ENCODE measurements at places on chromosomes 3 and 15.
A peak's percentile ranks its signal among the peaks of the same experiment; 100 is the strongest.

DNA sequence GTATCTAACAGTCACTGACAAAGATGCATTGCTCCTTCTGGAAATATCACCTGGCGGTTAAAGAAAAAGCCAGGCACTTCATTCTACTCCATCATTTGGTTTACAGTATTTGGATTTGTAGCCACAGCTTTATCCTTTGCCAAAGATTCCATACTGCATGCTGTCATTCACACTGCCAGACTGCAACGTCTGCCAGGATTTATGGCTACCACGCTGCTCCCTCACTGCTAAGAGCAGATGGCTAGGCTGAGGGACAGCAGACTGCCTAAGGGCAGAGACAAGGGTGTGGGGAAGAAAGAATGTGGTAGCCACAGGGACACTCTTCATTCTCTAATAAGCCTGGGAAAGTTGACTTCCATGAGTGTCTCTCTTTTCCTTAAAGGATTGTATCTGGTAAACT is 1047.0 kb downstream of the TUSC7 start:
- no peak for DNase-seq

DNA sequence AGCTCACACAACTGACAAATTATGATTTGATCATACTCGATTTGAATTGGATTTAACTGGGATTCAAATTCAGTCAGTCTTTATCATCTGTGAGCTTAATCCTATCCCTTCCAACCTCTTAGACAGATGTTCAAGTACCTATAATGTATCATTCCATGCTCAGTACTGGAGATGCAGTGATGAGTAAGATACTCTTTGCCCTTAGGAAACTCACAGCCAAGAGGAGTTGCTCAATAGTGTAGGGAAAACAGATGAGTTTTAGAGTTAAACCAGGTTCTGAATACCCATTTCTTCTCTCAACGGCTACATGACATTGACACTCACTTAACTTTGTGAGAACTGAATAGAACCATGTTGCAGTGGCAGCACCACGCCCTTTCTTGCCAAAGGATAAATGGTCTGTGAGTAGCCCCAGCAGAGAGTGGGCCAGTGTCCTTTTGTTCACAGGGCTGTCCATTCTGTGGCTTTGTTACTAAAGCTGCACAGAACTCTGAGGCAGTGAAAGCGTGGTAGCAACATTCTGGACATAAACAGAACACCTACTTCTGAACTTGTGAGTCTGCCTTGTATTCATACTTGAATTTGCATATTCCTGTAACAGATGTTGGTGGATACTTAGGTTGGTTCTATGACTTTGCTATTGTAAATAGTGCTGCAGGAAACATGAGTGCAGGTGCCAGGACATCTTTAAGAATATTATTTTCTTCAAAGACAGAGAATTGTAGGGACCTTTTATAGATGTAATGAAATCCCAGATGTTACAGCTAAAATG is 91.6 kb downstream of the RASA2 start:
- no peak for DNase-seq

- no peak for DNase-seq
Measured at GRCh38 chr3:123283657-123284398, 82.1 kb downstream of the SEC22A start.

GRCh38 chr3:87173776-87174175 is 53.3 kb upstream of the CHMP2B start:
- DNase-seq: no peak

GRCh38 chr3:54188176-54188791 is 65.9 kb downstream of the CACNA2D3 start:
- no peak for DNase-seq

GRCh38 chr15:59276225-59277178 is 69.9 kb downstream of the LDHAL6B start:
- DNase-seq: no peak

DNA sequence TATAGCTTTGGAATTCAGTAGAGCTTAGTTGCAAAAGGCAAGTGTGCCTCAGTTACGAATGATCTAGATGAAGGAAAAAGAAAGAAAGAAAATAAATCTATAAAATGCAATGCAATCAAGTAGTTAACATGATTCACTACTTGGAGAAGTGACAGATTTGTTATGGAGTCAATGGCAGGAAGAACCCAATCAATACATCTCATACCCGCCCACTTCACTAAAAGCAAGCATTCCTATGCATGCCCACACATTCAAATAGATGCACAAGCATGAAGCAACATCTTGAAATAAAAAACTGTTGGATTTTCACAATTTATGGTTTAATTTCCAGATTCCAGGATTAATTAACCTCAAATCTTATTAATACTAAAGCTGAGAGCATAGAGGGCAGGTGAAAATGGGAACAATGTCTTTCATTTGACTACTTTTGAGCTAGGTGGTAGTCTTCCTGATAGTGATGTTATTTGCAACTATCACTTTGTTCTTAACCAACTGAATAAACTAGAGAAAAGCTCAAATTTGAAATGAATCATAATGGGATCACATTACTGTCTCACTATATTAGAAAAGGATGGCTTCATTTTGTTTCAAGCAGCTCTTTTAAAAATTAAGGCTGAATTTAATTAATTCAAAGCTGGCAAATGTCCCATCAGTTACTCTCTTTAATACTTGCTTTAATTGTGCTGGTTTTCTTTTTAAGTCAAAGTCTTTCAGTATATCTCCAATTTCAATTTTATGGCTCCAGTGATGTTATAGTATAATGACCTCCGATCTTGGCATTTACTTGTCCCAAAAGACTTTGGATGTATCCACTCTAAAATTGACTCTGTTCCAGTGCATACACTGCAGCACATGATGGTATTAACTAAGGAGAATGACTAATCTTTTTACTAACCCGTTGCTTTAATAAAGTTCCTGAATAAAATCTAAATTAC is 46.7 kb upstream of the CCDC50 start:
- DNase-seq: no peak

GRCh38 chr3:4724051-4724629 is 231.0 kb downstream of the ITPR1 start:
- no peak for DNase-seq

- DNase-seq: no peak
Measured at GRCh38 chr3:47010910-47011309, 31.4 kb downstream of the NBEAL2 start.

DNA sequence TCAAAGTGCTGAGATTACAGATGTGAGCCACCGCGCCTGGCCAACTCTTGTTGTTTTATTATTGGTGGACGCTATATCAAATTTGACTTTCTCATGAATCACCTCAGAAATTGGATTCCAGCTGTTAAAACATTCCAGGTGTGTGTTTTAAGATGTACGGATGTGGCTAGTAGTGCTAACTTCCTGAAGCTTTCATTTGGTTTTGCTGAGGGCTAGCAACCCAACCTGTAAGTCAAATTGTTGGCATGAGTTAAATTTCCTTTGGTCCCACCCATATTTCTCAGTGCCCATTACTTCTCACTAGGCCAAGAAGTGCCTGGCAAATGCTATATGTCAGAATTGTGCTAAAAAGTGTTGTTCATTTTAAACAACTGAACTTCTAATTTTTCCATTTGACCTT is 13.1 kb upstream of the KAT2B start:
- DNase-seq: no peak

- no peak for DNase-seq
Measured at GRCh38 chr3:161863775-161864174, 367.2 kb downstream of the OTOL1 start.

GRCh38 chr3:136473716-136474326 is 223.7 kb downstream of the PCCB start:
- DNase-seq: no peak

DNA sequence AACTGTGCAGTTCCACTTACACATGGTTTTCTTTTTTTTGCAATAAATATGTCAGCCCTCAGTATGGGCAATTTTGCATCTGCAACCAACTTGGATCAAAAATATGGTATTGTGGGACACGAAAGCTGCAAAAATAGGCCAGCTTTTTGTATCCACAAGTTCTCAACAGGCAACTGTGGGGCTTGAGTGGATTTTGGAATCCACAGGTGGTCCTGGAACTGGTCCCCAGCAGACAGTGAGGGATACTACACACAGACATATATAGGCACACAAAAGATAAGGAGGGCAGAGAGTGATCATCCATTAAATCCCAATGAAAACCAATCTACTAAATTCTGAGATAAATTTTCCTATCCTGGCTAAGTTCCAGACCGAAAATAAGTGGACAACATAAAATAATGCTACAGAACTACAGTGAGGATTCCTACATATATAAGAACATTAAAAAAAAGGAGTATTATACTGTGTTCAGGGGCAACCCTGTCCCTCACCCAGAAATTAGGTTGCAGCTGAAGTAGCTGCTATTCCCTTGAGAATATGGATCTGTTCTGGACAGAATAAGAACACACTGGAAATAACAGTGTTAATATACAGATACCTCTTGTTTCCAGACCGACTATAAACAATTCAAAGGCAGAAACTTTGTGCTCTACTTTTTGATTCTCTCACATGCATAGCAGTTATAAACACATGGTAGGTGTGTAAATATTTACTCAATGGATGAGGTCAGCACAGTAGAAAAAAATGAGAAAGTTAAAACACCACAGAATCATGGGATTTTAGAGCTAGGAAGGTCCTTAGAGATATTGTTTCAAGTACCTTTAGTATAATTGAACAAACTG is 25.4 kb downstream of the DENND4A start:
- no peak for DNase-seq

- DNase-seq: no peak
Measured at GRCh38 chr3:64539451-64540196, 148.2 kb downstream of the ADAMTS9 start.

- DNase-seq: no peak
Measured at GRCh38 chr3:175940881-175941280, 1081.7 kb downstream of the NAALADL2 start.

GRCh38 chr3:139555249-139555648 is 15.7 kb upstream of the RBP1 start:
- DNase-seq: no peak

- no peak for DNase-seq
Measured at GRCh38 chr15:60374628-60375081, 23.1 kb downstream of the ANXA2 start.

GRCh38 chr3:73401059-73401458 is 223.7 kb downstream of the PDZRN3 start:
- no peak for DNase-seq

- no peak for DNase-seq
Measured at GRCh38 chr3:11010426-11011165, 18.0 kb downstream of the SLC6A1 start.

DNA sequence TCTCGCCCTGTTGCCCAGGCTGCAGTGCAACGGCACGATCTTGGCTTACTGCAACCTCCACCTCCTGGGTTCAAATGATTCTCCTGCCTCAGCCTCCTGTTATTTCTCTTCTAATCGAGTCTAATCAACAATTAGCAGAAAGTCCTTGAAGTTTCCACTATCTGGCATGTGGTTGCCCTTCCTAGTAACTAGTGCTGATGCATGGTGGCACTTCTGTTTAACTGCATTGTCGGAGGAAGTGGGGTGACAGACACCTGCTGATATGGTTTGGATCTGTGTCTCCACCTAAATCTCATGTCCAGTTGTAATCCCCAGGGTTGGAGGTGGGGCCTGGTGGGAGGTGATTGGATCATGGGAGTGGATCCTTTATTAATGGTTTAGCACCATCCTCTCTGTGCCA is 9.2 kb downstream of the CRTAP start:
- DNase-seq: no peak

GRCh38 chr3:66297260-66297873 is 76.6 kb downstream of the SLC25A26 start:
- no peak for DNase-seq

GRCh38 chr15:75107908-75108838 is 84.8 kb downstream of the PPCDC start:
- DNase-seq: peak; percentile 65

DNA sequence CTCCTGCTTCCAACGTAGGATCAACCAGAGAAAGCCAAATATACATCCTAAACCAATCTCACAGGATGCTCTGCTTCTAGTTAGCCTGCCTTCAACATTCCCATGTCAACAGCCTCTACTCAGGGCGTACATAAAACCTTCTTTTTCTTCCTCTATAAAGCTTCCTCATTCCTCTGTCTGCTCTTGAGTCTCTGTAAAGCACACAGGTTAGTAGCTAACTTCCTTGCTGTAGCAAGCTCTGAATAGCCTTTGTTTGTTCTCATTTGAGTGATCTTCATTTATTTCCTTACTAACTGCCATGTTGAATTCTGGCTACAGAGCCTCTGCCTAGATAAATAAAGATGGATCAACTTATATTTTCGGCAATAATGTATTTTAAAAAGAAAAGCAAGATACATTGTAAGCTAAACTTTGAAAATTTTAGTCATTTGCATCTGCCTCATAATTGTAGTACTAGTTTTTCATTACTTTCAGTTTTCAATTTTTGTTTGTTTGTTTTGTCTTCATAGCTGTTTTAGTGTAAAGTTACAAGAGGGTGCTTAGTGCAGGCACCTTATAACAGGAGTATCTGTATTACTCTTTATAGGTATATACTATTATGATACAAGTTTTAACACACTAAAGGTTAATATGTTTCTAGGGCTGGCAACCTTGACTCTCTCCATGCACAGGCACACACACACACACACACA is 498.2 kb downstream of the PYDC2 start:
- no peak for DNase-seq

All from activated B cell treated with CpG ODN at 0.5 μM for 24 hours (primary cell).